ENCODE measurements at places on chromosomes 7 and 10.

GRCh38 chr7:150753239-150753638 is 16.0 kb downstream of the GIMAP5 start:
- DNase-seq: no peak

GRCh38 chr10:96228408-96228994 is 42.9 kb downstream of the BLNK start:
- no peak for DNase-seq

DNA sequence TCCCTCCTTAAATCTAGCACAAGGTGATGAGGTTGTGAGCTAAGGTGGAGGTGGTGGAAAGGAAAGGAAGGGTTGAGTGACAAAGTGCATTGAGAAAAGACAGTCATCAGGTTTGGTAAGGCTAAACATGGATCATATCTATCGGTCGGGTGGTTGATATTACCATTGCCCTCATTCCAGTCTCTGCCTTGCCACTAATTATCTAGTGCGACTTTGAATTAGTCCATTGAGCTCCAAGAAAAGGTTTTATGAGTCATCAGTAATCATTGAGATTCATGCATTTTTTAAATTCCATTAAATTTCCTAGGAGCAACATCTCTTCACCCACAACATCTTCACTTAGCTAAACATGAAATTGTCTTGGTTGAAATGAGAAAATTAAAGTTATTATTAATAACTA is 68.9 kb upstream of the FRMD4A start:
- DNase-seq: no peak

- DNase-seq: no peak
These were observed 65.4 kb downstream of the CDK14 start for GRCh38 chr7:90661290-90662151.

DNA sequence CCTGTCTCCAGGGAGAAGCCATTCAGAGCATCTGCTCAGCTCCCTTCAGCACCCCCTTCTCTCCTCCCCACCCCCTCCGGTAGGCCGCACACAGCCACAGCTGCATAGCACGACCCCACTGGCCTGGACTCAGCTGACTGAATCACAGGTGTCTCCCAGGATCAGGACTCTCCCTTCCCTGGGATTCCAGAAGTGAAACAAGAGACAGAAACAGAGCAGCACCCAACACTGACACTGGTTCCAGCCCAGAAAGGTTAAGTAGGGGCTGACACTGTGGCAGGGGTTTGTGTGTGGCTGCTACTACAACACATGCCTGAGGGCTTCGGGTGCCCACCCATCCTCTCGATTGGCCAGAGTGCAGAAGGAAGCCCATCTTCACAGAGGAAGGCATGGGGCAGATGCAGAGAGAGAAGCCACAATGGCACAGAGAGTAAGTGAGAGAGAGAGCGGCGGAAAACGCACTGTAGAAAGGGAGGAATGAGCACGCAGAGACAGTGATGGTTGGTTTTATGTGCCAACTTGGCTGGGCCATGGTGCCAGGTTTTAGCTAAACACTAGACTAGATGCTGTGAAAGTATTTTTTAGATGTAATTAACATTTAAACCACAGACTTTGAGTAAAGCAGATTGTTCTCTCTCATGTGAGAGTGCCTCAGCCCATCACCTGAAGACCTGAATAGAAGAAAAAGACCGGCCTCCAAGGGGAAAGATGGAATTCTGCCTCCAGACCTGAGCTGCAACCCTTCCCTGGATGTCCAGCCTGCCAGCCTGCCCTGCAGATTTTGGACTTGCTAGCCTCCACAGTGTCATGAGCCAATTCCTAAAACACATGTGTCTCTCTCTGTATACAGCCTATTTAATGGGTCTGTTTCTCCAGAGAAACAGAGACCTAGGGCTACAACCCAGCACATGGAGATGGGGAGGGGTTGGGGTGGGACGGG is 107.5 kb downstream of the GRB10 start:
- DNase-seq: no peak

DNA sequence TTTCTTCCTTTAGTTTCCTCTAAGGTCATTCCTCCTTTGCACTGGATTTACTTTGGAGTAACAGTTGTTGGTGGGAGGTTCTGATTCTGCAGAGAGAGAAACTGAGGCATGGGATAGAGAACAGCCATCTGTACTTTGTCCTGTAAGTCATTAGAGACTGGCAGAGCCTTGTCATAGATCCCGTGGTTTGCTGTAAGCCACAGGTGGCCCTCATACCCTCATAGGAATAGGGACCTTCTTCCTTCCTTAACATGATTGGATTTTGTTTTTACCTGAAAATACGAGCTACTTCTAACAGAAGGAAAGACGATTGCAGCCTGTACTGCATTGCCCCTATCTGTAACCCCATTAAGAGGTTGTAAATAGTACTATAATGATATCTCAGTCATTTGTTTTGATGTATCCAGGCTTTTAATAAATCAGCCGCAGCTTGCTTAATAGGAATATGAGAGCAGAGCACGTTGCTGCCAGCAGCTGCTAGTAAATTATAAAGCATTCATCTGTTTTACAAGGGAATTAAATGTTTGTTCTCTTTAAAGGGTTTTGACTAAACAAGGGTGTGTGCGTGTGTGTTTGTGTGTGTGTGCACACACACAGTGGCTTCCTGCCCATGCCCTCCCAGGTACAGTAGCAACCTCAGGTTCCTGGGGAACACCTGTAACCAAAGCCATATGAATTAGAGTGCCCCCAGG is 249.8 kb downstream of the AUTS2 start:
- no peak for DNase-seq

DNA sequence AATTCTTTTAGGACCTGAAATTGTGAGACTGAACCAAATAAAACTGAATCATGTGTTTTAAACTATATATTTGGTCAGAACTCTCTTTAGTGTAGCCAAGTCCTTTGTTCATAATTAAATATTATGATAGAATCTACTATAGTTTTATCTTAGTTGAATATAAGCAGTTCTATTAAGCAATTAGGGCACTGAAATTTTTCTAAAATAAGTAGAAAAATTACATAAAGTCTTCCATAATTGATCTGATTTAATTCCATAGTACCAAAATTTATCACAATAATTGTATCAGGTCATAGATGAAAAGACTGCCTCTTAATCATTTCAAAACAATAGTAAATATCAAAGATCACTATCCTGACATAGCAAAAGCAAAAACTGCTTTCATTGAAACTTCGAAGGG is 90.1 kb upstream of the BET1 start:
- DNase-seq: no peak

GRCh38 chr10:13614530-13615332 is 28.0 kb downstream of the PRPF18 start:
- no peak for DNase-seq

DNA sequence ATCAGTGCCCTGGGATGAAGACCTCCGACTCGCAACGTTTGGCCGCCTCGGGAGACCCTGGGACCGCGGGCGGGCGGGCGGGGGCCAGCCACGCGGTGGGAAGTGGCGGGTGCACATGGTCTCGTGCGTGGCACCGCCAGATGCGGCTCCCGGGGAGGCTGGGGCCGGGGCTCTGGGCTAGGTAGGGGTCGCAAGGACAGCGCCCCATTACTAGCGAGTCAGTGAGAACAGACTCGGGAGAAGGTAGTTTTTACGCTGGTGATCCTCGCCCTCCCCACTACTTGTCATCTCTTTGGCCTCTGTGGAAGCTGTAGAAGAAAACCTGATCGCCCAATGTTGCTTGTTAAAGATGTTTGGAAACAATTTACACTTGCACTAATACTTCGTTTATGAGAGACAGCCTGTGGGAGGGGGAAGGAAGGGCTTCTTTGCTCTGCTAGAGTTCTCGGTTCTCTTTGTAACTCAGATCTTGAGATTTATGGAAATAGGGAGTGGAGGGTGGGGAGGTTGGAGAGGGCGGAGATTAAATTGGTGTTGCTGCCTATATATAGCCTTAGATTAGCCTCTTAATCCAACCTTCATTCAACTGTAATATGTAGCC is 591 bp downstream of the BZW2 start:
- DNase-seq: no peak

DNA sequence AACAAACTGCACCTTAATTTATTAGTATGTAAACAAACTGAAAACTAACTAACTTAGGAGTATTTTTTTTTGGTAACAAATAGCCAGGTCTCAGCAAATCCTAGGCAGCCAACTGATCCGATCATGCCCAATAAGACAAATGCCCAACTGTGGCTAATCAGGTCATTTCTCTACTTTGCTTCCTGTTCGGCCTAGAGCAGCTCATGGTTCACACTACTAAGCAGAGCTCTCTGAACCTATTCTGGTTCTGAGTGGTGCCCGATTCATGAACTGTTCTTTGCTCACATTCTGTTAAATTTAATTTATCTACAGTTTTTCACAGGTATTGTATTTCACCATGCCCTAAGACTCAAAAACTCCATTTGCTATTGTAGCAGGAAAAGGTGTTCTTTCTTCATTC is 55.1 kb downstream of the CCDC3 start:
- no peak for DNase-seq

GRCh38 chr7:103651593-103652377 is 205.8 kb upstream of the SLC26A5 start:
- no peak for DNase-seq

DNA sequence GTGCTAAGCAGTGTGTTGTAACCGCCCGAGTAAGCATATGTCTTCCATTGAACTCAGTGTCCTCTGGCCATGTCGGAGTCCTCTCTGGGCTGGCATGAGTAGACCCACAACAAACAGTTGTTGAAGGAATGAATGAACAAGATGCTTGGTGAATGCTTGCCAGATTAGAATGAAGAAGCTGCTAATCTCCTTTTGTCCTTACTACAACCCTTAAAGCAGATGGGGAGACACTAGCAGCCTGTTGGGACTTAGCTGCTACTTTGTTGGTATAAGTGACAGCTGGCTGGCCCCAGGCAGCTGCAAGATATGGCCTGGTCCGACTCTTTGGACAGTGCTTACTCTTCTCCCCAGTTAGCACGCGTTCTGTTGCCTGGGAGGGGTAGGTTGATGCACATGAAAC is 370.1 kb downstream of the RPS24 start:
- DNase-seq: no peak

DNA sequence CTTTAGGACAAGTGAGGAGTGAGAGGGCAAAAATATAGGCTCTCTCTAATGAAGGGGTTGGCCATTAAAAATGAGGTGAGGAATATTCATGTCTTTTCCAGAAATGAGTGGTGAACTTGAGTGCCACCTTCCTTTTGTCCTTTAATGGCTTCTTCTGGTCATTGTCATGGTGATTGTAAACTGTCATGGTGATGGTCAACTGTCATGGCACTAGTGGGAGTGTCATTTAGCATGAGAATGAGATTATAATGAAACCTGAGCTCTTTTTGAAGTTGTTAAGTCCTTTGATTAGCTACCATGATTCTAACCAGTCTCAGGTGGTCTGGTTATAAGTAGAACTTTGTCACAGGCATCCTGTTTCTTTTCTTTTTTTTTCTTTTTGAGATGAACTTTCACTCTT is 524.4 kb downstream of the NEBL start:
- DNase-seq: no peak

DNA sequence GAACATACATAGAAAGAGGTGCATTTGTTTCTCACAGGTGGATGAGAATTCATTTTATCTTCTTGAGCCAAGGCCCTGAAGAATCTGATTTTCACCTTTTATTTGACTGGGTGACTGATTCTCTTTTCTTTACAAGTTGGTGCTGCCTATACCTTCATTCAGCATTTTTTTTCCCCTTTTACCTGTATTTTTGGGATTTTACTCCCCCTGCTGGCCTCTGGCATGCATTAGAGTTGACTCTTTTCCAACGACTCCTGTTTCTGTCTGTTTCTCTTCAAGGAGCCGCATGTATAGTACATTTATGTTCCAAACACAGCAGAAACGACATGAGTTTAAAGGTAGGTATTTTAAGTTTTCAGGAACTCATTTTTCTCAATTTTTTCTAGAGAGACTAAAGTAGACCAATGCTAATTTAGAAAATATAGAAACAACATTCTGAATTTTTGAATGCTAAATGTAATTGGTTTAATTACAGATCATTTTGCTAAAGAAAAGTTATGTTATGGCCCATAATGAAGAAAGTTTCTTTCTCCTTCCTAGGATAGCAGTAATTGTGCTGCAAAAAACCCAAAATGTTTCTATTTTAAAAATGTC is 149.8 kb upstream of the HDAC9 start:
- DNase-seq: no peak

GRCh38 chr7:122768827-122769226 is 66.1 kb upstream of the RNF148 start:
- DNase-seq: no peak

DNA sequence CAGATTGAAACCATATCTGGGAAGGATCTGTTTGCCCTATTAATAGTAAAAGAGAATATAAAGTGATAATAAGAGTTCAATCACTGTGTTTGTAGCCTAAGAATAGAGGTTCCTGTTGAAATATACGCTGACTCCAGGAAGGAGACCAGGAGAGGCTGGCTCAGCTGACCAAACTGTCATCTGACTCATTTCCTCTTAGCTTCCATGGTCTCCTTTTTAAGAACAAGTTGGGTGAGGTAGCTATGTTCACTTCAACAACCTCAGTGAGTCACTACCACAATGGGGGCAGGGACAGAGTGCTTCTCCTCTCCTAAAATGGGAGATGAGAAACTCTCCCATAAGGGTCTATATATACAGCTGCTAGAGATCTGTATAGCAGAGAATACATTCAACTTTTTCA is 543.3 kb downstream of the CALN1 start:
- DNase-seq: no peak

GRCh38 chr10:104264783-104265182 is 4.2 kb upstream of the GSTO2 start:
- DNase-seq: no peak

- DNase-seq: no peak
These were observed 419.8 kb downstream of the GRID1 start for GRCh38 chr10:85946713-85947326.

- no peak for DNase-seq
These were observed 87.9 kb downstream of the KCND2 start for GRCh38 chr7:120360918-120361317.

GRCh38 chr7:116461500-116461899 is 38.0 kb upstream of the CAV2 start:
- DNase-seq: no peak

DNA sequence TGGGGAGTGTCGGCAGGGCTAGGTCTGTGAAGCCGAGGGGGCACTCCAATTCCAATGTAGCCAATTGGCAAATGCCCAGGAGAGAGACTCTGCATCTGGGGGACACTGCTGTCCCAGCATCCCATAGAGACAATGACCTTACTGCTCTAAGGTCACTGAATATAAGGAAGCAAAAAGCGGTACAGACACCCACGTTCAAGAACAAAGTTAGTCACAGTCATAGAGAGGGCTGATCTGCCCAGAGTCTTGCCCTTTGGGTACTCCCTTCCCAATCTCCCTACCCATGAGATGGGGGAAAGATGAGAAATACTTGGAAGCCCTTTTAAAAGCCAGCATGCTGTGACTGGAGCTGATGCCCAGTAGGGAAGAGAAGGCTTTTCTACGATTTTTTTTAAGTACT is 76.3 kb upstream of the GSDME start:
- DNase-seq: no peak

All from stimulated activated CD4-positive, alpha-beta T cell treated with anti-CD3 and anti-CD28 coated beads, Interleukin-15, amount 100 ng/mL, for 1 hour (primary cell).